ENCODE measurements at places on chromosomes 2 and 18.

DNA sequence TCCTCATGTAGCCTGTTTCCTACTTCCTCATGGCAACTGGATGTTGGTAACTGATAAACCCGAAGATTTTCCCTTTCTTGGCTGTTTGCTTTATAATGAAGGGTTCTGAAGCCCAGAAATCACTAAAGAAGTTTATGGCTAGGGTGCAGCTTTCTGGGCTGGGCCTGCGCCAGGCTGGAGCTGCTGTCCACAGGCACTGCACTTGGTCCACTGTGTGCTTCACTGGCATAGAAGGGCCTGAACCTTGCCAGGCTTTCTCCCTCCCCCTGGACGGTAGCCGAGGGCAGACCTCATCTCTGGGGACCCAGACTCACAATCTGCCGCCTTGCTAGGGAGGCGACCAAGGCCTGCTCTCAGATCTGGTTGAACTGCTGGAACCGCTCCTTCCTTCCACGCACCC lies 133.3 kb upstream of the SPRED2 start:
- no peak for DNase-seq

- no peak for DNase-seq
These were observed 68.3 kb upstream of the MAPRE2 start for GRCh38 chr18:34972765-34973414.

- no peak for DNase-seq
These were observed 86.0 kb upstream of the TWIST2 start for GRCh38 chr2:238761868-238762267.

GRCh38 chr2:122166820-122167219 lies 411.4 kb downstream of the TSN start:
- no peak for DNase-seq

- no peak for DNase-seq
These were observed 26.9 kb downstream of the TMEM247 start for GRCh38 chr2:46506131-46506706.

- no peak for DNase-seq
These were observed 36.9 kb downstream of the UNC80 start for GRCh38 chr2:209808521-209808920.

- no peak for DNase-seq
These were observed 289.2 kb downstream of the ZNF521 start for GRCh38 chr18:25062720-25063119.

Data from AG04450 (cell line).